ENCODE measurements at places on chromosomes 12 and 14. TPM values are rescaled to one million over a fixed set of nuclear protein-coding genes. Genes with fewer than 3 reads are reported as not detected.

Gene IL26
- not detected for total RNA-seq

Gene PTPRQ
- not detected for total RNA-seq

Gene SOAT2
- total RNA-seq, result not detected

Gene GLIPR1L2
- total RNA-seq, result 0.23 TPM

Gene GPR65
- not detected for total RNA-seq

- no peak for DNase-seq
Measured at GRCh38 chr12:5027046-5027821, 16.4 kb upstream of the KCNA5 start.

- no peak for DNase-seq
Measured at GRCh38 chr12:78430551-78430950, 434.0 kb upstream of the SYT1 start.

DNA sequence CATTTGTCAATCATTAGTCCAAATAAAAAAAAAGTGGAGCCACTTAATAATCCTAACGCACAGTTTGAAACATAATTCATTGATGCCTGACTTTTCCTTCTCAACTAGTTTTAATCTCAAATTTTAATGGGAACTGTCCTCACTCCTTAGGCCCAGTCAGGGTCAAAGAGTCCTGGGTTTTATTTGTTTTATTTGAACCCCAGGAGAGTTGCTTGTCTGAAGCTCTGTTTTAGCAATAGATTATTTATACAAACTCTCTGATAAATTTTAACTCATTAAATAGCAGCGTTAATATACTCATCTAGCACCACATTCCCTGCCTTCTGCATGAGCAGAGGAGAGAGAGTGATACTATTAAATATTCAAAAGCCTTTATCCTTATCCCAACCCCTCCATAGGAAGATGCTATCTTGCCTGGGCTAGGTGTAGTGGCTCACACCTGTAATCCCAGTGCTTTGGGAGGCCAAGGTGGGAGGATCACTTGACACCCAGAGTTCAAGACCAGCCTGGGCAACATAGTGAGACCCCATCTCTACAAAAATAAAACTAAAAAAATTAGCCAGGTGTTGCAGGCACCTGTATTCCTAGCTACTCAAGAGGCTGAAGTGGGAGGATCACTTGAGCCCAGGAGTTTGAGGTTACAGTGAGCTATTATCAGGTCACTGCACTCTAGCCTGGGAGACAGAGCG, 14.5 kb upstream of the DUSP6 start:
- DNase-seq, result no peak

DNA sequence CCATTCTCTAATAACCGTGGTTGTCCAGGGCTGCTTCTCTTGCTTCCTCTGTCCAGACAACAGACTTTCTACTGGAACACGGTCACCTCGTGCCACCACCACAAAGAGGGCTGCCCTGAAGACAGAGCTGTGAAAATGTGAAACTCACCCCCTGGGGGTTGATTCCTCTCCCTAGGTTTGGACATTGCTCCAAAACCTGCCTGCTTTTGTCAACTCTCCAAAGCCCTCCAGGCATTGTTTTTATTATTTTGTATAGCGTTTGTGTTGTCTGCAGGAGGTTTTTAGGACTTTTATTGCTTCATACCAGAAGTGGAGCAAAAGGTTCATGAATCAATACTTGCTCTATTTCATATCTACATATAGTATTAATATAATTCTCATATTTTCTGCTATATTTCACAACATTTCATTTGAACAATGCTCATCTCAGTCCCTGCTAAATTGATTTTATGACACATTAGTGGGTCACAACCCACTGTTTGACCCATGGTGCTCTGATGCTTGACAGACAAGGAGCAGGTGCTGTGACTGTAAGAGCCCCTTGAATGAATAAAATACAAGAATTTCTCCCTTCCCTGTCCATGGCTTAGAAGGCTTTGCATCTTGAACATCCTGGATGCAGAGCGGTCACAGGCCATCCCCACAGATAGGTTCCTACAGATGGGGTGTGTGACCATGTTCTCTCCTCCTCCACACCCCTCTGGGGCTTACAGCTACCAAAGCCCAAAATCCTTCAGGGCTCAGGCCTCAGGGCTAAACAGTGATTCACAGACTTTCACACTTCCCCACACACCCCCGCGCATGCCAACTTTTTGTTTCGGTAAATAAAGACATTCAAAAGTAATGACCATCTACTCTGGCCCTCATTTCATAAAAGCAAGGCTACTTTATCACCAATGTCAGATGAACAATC, 20.6 kb upstream of the EML1 start:
- no peak for DNase-seq

- no peak for DNase-seq
Measured at GRCh38 chr12:9793779-9794395, 33.2 kb upstream of the CD69 start.

DNA sequence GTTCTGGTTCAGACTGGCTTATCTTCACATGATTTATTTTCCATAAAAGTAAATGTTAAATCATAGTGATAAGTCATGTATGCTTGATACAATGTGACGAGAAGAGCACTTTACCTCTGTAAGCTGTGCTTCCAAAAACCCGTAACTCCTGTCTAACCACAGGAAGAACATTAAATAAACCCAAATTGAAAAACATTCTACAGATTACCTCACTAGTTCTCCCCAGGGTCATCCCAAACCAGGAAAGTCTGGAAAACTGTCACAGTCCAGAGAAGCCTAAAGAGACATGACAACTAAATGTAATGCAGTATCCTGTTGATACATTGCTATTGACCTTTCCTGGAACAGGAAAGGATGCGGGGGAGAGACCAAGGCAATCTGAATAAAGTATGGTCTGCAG, 32.5 kb upstream of the DUSP6 start:
- DNase-seq, result no peak

DNA sequence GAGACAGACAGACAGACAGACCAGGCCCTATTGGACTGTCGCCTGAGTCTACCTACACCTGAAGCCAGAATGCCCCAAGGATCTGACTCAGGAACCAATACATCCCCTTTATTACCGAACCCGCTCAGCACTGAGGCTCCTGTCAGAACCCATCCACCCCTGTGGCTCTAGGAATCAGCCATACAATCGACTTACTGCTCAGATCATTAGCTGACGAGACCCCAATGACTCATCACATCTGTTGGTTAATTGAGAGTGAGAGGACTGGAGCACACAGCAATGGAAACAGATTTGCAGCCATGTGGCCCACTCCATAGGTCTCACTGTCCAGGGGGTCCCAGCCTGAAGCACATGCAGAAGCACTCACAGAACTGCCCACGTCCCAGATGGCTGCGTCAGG, 15.2 kb downstream of the ITPK1 start:
- no peak for DNase-seq

GRCh38 chr14:37787879-37788494, 192.6 kb downstream of the TTC6 start:
- DNase-seq, result no peak

DNA sequence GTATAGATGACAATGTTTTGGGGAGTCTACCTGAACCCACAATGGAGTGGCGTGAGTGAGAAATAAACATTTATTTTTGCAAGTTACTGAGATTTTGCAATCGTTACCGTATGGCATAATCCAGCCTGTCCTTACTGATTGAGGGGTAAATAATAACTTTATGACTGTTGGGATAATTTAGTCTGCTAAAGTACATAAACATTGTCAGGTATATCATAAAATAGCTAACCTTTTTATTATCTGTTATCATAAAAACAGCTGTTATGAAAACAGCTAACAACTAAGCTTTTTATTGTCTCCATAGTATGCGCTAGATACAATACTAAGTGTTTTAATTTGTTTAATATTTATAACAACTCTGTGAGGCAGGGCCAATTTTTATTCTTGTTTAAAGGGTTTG, 10.3 kb downstream of the ACSS3 start:
- DNase-seq, result no peak

- DNase-seq, result no peak
Measured at GRCh38 chr12:76909290-76909689, 30.5 kb upstream of the CSRP2 start.

DNA sequence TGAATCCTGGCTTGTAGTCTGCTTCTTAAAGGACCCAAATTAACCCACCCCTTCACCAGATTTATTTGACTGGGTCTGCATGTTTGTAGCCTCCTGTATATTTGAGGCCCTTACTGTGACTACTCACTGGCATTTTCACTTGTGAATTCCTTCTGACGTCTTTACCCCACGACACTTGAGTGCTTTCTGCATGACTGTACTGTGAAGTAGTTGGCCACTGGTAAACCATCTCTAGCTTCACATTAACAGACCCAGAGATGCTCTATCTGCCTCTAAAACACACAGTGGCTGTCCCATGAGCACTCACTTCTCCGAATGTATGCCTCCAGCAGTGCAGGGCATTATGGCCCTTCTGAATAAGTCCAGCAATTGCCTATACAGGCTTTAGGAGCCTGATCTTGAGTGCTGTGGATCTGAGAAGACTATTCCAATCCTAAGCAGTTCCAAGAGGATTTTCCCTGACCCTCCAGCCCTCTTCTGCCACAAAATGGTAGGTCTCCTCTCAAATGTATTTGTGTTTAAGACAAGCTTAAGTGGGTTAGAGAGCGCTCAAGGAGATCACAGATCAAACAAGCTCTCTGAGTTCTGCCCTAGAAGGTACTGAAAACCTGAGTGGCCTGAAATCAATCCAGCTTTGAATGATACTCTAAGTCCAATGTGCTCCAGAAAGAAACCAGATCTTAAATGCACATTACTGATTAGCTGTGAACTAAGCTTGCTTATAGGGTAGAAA, 534.7 kb downstream of the RPS29 start:
- no peak for DNase-seq

DNA sequence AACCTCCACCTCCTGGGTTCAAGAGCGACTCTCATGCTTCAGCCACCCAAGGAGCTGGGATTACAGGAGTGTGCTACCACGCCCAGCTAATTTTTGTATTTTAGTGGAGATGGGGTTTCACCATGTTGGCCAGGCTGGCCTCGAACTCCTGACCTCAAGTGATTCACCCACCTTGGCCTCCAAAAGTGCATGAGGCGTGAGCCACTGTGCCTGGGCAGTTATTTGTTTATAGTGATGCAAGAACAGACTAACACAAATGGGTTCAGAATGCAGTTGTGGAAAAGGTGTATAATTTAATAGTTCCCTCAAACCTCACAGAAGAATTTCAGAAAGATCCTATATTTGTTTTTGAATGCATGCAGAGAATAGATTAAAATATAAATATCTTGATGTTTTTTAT, 447.1 kb downstream of the ZFP36L1 start:
- DNase-seq, result no peak

GRCh38 chr14:99534863-99535262, 53.7 kb downstream of the CCNK start:
- DNase-seq, result no peak

DNA sequence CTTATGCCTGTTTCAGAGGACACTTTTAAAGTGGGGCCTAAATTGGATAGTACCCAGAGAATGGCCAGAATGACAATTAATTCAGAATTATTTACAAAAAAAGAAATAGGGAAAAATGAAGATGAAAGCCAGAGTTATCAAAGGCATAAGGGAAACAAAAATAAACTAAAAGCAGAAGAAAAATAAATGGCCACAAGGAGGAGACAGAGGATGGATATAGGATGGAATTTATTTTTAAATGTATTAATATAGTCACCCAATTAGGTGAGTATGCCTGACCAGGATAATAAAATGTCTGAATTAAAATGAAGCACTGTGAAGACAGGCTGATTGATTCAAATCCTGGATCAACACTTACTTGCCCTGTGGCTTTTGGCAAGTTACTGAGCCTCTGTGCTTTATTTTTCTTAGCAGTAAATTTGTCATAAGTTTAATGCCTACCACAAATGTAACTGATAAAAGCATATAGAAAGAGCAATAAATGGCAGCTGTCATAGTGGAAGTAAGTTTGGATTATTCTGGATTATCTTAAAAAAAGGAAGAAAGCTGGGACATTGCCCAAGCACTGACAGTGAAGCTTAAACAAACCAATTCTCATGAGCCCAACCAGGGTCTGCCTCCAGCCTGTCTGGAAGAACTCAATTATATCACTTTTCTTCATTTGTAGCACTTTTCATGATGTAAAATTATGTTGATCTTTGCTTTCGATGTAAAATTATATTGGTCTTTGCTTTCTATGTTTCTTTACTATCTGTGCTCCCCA, 3.5 kb downstream of the CLEC9A start:
- peak; percentile 48 for DNase-seq

DNA sequence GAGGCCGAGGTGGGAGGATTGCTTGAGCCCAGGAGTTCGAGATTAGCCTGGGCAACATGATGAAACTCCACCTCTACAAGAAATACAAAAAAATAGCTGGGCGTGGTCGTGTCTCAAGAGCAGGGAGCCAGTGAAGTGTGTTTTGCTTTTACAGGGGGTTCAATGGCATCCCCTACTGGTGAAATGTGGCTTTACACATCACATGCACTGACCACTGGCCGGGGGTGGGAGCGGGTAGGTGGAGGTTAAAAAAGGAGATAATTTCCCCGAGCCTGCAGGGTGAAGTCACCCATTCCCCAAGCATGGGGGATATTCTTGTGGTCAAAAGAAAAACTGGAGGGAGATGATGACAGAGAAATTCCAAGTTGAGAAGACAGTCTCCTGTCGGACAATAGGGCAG, 63.6 kb upstream of the PWP1 start:
- peak; percentile 25 for DNase-seq

- DNase-seq, result no peak
Measured at GRCh38 chr12:2955888-2956287, 3.3 kb upstream of the TEAD4 start.

DNA sequence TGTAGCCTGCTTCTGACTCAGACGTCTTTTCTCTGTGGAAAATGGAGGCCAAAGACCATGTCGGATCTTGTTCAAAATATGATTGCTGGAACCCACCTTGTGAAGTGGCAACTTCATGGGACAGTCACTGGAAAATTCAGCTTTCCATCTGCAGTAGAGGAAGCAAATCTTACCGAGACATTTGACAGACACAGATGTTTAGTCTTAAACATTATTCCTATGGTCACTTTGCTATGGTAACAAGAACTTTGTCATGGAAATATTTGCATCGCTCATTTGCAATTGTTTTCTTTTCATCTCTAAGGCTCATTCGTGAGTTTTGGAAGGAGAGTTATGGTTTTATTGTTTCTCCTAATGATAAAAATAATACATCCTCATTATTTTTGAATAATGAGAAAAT, 98.3 kb upstream of the HIF1A start:
- DNase-seq, result no peak

DNA sequence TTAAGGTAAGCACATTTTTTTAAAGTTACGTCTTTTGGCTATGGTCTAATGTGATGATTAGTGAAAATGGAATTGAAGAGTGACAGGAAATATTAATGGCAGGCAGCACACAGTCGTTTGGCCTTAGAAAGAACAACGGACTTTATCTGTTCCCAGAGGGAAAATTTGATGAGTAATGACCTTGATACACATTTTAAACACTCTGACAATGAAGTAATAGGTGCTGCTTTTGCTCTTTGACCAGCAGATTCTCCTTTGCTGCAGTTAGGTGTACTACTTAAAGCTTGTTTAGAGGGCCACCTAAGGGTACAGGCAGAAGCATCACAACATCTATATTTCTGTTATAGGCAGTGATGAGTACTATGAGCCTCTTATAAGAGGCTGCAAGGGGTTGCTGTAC, 27.1 kb upstream of the RNU6-8 start:
- DNase-seq, result peak; percentile 27

All from MCF 10A (cell line).